ENCODE measurements at places on chromosomes 3 and 15.
A peak's percentile ranks its signal among the peaks of the same experiment; 100 is the strongest.

DNA sequence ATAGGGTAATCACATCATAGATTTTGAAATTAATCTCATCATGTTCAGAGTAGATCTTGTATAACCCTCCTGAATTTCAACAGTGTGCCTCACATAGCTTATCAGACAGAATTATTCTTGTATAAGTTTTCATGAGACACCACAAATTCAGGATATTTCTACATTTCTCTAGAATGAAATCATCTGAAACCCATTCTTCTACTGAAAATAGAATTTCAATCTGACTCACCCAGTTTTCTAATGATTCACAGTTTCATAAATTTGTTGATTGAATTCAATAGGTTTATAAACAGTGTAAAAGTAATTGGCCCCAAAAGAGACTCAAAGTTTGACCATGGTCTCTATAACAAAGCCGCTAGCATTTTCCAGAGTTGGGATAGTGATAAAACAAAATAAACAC is 1082.6 kb upstream of the EPHA6 start:
- DNase-seq, result no peak

GRCh38 chr3:5036858-5037257 is 57.6 kb downstream of the BHLHE40 start:
- no peak for DNase-seq

GRCh38 chr3:197953325-197953724 is 3.3 kb downstream of the RPL35A start:
- DNase-seq, result no peak

GRCh38 chr3:54530944-54531343 is 396.9 kb downstream of the LRTM1 start:
- no peak for DNase-seq

DNA sequence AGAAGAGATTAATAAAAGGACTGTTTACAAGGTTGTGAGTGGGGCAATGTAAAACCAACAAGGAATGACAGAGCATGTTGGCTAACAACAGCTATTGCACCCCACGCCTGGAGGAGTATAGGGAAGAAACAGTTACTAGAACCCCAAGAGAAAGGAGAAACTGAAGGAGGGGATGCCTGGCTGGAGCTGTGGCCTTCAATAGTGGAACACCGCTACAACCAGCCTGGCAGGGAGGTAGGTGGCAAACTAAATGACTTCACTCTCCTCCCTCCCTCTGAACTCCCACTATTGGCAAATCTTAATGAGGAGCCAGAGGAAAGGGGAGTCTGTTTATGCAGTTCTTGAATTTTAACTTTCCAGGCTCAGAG is 7.2 kb upstream of the CD47 start:
- DNase-seq, result no peak

DNA sequence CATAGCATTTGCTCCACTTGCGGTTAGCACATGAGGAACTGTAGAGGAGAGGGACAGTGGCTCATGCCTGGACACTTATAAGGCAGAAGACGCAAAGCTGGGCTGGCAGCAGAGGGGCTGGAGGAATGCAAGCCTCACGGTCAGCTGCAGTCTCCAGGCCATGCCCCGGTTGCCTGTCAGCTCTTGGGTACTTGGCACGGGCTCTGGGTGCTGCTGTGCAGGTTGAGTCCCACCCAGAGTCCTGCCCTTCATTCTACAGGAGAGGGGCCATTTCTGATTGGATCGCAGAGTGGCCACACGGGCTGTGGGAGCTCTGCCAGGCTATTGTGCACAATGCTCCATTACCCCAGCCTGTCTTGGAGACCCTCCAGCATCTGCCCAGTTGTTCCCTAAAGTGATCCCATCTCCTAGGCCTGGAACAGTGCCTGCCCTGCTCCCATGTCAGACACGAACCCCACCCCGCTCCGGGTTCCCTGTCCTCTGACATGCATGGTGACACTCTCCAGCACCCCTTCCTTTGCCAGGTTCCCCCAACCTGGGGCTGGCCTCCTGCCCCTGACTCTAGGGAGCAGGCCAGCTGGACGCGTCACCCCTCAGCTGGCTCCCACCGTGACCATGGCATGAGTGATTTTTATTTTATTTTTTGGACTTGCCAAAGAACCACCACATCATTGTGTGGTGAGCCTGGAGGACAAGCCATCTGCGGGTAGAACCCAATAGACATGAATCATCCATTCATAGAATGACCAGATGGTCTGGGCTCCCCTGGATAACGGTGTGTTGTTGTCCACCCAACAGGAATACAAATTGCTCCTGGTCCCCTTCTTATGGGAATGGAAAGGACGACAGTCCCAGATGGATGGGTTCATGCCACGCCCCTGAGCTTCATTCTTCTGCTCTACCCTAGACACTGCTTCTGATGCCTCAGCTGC is 51.0 kb upstream of the KLF13 start:
- DNase-seq, result no peak

GRCh38 chr3:44906997-44907396 is 32.6 kb downstream of the TGM4 start:
- DNase-seq, result no peak

DNA sequence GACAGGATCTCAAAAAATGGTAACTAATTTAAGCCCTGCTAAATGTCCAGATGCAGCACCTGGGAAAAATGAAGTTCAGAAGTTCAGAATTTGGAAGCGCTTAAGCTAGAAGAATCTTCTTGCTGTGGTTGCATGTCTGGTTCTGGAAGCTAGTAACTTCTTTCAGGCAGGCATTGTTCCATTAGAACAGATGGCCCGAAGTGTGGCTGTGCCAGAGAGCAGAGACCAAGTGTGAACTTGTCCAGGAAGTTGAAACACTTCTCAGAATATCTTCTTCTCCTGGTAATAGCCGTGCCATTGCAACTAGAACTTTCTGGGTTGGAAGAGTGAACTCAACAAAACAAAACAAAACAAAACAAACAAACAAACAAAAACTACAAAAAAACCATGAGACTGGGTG is 80.0 kb downstream of the MITF start:
- no peak for DNase-seq

GRCh38 chr3:72692990-72693389 is 155.3 kb downstream of the SHQ1 start:
- DNase-seq, result no peak

DNA sequence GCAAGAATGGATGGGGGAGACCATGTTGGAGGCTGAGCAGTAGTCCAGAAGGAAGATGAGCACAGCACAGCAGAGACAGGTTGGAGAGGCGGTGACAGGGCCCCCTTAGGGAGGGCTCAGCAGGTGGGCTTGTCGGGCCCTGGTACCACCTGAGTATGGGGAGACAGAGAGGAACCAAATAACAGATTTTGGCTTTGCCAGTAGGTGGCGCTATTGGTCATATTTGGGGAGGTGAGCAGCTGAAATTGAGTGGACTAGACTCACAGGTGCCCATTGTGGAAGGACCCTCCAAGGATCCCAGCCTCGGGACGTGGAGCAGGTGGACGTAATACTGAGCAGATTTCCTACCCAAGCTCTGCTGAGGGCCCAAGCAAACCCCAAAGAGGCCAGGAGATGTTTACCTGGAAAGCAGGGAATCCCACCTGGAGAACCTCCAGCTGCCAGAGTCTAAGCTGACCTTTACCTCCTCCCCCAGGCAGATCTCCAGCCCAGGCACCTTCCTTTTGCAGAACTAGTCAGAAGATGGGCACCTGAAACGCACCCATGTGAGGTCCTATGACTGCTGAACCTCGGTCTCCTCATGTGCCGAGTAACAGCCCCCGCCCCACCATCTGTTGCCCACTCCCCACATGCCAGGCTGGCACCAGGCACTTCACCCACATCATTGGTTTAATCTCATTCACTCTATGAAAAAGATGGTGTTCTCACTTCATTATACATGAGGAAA is 24.6 kb upstream of the CORO2B start:
- DNase-seq, result peak; percentile 52

DNA sequence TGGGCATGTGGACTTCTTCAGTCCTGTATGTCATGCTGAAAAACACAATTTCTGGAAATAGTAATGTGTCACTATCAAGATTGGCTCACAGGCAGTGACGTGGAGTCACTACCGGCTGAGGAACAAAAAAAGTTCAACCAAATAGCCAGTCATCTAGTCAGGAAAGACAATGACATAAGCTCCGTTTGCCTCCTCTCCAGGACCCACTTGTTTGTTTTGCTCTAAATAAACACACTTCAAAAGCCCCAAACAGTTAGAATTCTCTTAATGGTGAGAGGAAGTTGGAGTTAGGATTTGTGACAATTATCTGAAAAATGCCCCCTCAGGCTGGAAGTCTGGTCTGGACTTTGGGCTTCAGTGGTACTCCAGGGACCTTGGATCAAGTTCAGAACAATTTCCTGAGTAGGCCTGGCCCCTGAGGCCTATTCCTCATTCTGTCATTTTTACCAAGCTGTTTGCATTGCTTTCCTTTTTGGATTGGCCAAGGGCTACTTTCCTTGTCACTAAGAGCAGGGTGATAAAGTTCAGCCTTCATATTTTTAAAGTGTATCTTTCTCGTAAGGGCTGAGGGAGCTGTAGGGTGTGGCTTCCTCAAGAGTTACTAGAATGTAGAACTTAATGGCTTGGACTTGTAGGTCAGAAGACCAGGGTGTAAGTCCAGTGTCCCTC is 98.9 kb downstream of the EOMES start:
- no peak for DNase-seq

DNA sequence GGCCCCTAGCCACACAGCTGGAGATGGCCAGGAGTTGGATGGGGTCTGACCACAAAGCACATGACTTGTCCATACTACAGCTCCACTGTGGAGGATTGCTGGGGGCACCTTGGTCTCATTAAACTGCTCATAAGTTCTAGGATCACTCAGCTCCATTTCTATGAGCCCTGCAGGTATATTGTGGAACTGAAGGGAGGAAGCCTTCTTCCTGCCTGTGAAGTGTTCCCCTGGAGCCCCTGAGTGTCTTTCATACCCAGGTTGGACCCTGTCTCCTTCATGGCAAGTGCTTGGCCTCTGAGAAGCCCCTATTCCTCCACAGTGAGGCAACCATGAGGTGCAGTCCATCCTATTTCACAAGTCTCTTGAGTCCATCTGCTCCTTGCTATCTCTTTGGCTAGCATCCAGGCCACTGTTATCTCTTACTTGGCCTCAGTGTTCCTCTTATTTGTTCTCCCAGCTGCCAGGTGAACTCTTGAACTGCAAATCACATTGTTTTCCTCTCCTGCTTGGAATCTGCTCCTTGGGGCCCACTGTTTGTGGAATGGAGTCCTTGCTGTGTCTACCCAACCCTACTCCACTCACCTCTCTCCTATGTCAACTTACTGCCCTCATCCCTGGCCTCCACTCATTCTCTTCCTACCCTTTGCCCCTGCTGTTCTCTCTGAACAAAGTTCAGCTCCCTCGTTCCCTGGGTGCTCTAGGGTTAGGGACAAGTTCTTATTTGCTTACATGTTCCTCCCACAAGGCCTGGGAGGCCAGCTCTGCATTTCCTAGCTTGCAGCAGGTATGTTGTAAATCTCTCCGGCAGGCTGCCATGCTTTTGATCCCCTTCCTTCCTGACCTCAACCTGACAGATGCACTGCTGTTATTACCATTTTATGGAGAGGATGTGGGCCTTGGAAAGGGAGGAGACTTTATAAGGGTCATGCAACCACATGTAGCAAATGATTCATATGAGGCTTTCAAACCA is 1.2 kb downstream of the ACOX2 start:
- DNase-seq, result peak; percentile 47

- no peak for DNase-seq
Measured at GRCh38 chr3:157094301-157094700, 65.6 kb downstream of the CCNL1 start.

- no peak for DNase-seq
Measured at GRCh38 chr3:41405466-41405865, 206.2 kb downstream of the CTNNB1 start.

- no peak for DNase-seq
Measured at GRCh38 chr3:147360646-147361453, 45.5 kb downstream of the ZIC4 start.

GRCh38 chr3:194370753-194371152 is 1.2 kb upstream of the LRRC15 start:
- DNase-seq, result no peak

DNA sequence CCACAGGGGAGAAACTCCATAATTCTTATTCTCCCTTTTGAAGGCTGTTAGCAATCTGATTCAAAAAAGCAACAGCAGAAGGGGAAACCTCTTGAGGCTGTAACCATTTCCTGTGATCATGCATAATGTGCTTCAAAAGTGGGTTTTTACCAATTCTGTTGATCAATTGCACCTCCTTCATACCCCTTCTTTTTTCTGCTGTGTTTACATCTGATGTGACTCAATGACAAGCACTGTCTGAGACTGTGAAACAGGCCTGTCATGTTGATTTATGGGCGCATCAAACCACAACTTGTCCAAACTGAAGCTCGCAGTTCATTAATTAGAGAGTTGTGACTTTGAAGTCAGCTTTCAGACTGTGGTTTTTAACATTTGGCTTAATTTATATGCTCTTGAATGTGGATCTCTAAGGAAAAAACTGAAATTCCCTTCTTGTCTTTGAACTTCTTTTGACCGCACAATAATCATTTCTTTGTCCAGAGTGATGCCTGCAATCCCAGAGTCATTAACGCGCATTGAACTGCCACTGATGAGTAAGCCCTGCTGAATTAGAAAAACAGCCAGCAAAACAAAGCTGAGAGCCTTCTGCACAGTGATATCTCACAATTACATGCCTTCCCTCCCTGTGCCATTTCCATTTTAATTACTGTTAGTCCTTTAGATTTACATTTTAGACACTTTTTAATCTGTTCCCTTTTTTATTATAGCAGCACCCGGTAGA is 532.8 kb downstream of the FOXP1 start:
- peak; percentile 66 for DNase-seq

- DNase-seq, result peak; percentile 28
Measured at GRCh38 chr15:58641660-58642059, 107.8 kb downstream of the ADAM10 start.

DNA sequence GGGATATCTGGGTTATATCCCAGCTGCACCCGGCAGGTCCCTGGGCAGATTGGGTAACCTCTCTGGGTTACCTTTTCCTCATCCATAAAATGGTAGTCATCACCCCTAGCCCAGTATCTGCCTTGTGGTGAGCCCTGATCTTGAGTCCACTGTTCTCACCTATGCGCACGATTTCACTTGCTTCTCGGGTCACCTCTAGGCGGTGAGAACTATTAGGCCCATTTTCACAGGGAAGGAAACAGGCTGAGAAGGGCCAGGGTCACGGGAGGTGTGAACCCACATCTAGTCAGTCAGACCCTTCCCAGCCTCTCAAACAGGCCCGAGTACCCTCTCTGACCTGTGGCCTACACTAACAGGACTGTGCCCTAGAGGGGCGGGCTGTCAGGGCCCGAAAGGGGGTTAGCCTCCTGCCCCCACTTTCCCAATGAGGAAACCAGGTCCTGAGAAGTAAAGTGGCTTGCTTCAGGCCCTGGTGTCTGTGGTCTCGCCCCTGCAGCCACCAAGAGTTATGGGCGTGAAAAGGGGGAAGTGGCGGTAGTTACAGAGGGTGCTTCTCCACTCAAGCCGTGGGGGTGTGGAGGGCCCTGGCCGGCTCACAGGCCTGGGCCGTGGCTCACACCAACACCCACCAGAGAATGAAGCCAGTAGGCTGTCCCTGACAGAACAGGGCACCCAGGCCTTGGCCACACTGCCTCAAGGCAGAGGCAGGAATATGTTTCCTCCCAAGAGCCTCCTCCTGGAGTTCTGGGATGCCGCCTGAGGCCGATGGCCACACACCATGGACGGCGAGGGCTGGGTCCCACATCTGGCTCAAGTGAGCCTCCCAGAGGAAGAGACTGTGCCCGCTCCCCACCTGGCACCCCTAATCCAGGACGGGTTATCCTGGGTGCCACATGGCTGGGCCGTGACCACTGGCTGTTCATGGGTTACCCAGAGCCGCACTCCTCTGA is 19.5 kb downstream of the PSTPIP1 start:
- no peak for DNase-seq

GRCh38 chr3:101038393-101038792 is 45.2 kb upstream of the ABI3BP start:
- peak; percentile 49 for DNase-seq

GRCh38 chr3:140234256-140234655 is 299.3 kb downstream of the CLSTN2 start:
- DNase-seq, result no peak

Data from renal cortical epithelial cell (primary cell).